Cardiac muscle cell (in vitro differentiated cells and primary cell): ENCODE measurements at places on chromosomes 3 and 15.

DNA sequence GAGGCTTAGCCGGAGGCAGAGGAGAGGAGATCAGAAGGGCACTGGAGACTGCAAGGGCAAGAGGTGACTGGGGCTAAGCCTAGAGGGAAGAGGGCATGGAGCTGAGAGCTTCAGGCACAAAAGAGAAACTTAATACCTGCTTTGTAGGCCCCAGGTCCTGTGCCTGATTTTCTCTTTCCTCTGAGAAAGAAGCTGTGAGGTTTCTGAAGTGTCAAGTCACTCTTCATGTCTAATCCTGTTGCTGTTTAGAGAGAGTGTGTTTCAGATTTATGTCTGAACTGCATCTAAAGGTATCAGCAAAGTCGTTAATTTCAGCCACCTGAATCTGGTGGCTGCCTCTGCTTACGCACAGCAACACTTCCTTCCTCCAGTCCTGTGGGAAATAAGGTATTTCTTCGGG lies 106.9 kb upstream of the RNU6-1 start:
- no peak for DNase-seq

DNA sequence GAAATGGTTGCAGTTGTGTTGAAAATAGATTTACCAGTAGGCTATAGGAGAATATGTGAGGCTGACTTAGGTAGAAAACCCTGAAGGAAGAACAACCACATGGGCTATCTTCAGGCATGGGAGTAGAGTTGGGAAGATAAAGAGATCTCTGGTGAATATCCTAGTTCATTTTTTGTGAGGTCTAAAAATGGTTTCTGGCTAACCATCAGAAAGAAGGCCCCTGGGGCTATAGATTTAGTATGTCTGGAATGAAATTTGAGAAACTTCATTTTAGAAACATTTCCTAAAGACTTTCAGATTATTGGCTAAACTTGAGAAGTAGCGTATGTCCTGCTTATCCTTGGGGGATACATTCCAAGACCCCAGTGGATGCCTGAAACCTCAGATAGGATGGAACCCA lies 148.2 kb downstream of the NAALADL2 start:
- no peak for DNase-seq

DNA sequence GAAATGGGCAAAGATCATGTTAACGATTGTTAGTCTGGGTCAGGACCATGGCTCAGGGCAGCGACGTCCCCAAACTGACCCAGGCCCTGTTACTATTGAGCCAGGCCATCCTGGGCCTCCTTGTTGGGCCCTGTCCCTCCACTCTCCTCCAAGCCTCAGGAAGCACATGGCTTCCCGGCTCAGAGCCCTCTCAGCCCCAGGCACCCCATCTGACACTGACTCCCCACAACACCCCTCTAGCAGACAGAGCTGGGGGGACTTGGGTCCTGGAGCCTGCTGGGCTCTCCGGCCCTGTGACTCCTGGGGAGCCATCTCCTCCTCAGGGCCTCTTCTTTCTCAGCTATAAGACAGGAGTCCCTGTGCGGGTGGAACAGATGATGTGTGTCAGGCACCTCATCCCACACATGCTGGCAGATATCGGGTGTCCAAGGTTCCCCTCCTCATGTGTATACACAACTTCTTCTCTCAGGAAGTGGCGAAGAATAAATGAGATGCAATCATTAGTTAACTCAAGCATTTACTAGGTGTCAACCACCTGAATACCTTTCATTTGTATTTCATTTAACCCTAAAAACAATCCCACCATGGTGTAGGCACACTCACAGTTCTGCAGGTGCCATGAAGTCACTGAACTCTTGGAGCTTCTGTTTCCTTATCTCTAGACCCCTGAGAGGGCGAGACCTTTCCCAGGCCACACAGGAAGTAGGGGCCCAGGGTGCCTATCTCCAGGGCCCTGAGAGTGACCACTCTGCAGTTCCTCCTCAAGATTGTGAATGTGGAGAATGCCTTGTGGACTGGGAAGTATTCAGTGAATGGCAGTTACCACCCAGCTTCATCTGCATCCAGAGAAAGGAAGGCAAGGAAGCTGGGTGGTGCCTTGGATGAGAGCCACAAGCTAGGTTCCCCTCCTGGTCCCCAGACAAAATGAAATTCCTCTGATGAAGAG lies 282.5 kb upstream of the TLE3 start:
- DNase-seq = no peak

GRCh38 chr3:151407928-151408327 lies 23.4 kb upstream of the P2RY12 start:
- no peak for DNase-seq

- peak; percentile 90 for DNase-seq
Measured at GRCh38 chr3:15629860-15630597, 28.5 kb downstream of the BTD start.

DNA sequence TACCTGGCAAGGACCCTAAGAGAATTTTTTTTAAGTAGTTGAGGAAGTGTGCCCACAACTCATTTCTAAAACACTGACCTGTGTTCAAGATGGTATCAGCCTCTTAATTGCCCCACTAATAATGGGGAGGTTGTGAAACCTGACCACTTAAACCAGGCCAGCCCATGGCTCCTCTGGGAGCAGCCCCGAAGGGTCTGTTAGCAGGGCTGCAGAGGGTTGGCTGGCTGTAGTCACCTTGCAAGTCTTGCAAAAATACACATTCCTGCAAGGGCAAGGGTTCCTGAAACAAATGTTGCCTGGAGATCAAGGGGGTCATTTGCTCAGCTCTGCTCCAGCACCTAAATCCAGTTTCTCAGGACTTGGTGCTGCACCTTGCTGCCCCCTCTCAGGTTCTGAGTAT lies 3.2 kb downstream of the IL17RD start:
- DNase-seq = no peak
